ENCODE measurements at places on chromosomes 1 and 21. TPM values are rescaled to one million over a fixed set of nuclear protein-coding genes. Genes with fewer than 3 reads are reported as not detected.
A peak's percentile ranks its signal among the peaks of the same experiment; 100 is the strongest.

GRCh38 chr1:195053478-195053877 is 1554.8 kb downstream of the KCNT2 start:
- DNase-seq = no peak

DNA sequence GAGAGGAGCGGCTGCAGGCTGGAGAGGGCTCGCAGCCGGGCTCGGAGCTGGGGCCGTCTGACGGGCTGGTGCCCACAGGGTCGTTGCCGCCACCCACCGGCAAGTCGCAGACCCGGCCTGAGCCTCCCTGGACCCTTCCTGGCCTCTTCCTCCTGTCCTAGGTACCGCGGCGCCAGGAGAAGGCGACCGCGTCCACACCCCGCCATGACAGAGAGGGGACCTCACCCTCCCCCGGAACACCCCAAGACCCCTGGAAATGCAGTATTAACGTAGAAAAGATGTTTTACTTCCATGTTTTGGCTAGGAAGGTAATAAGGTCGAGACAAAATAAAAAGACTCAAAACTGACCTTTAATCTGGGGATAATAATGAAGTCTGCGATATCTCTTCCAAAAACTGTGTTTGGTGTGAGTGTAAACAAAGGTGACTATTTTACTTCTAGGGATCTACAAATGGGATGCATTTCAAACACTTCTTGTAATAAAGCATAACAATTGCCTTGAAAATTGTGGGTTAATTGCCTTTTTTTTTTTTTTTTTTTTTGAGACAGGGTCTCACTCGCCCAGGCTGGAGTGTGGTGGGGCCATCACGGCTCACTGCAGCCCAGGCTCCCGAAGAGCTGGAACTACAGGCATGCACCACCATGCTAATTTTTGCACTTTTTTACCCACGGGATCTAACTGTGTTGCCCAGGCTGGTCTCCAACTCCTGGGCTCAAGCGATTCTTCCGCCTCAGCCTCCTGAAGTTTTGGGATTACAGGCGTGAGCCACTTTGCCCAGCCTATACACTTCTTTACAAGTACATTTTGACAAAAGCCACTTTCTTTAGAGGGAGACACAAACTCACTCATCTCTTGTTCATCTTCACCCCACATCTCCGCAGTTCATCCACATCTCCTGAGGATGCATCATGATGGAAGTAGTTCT is 838 bp upstream of the RSRP1 start:
- DNase-seq = no peak

DNA sequence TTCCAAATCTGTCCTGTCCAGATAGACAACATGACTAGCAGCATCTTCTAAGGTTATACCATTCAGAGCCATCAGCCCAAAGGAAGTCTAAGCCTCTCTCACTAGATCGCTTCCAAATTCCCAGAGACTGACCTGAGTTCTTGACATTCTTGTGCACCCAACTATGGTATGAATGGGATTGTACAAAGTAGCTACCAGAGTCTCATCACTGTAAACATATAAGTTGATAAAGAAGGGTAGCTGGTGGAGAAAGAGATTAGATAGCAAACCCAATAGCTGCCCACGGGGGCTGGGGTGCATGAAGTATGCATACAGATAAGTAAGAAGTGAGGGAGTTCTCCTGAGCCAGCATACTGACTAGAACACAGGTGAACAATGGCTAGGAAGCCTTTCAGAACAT is 180.0 kb downstream of the PLPP3 start:
- no peak for DNase-seq

DNA sequence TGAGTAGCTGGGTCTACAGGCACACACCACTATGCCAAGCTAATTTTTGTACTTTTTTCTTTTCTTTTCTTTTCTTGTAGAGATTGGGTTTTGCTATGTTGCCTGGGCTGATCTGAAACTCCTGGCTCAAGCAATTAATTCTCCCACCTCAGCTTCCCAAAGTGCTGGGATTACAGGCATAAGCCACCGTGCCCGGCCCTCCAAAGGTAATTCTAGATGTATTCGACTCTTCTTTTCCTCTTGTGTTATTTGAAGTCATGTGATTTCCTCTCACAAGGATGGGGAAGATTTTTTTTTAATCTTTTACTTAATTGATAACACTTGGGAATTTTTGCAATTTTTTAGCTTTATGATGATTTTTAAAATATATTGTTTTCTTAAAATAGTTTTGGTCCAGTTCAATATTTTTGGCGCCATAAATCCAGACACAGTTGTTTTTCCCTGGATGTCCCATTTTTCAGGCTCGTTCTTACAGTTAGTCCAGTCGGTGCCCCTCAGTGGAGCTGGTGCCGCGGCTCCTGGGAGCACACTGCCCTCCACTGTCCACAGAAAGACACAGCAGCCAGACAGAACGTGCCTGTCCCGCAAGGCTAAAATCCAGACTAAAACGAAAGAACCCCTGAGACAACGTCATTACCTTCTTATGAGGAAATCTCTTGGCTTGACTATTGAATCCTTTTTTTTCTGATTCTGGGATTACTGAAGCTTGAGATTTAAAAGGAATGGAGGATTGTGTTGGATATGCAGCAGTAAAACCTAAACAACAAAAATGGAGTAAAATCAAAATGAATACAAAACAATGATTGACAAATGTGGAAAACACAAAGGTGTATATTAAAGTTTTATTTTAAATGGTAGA is 22.4 kb downstream of the STPG1 start:
- DNase-seq = peak; percentile 83

PLA2G2C gene
- total RNA-seq = not detected

ATP1A2 gene
- total RNA-seq = 209 TPM

GPR61 gene
- not detected for total RNA-seq

ALX3 gene
- total RNA-seq = not detected

DMBX1 gene
- not detected for total RNA-seq

Data from Right ventricle myocardium inferior (tissue), 1 donor.